ENCODE measurements at places on chromosomes 5 and 9. TPM values are rescaled to one million over a fixed set of nuclear protein-coding genes. Genes with fewer than 3 reads are reported as not detected.

SPATA31E1 gene
- not detected for total RNA-seq

PLCXD3 gene
- total RNA-seq: 13.0 TPM

COL5A1 gene
- total RNA-seq: 171 TPM

VCAN gene
- total RNA-seq: 1,493 TPM

DNA sequence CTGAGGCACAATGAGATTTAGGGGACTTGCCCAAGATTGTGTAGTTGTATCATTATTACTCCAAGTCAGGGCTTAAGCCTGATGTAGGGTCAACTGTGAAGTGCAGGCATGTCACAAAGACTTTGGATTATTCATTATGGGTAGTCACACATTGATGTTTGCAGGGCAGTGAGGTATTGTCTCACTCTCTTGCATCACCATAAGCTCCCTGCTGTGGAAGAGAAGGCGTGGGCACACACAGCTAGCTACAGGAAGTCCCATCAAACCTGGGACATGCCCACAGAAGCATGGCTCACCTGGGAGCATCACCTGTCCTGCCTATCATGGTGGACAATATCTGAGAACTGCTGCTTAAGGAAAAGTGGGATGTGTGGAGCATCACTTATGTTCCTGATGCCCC lies 42.1 kb downstream of the TMOD1 start:
- DNase-seq: no peak

DNA sequence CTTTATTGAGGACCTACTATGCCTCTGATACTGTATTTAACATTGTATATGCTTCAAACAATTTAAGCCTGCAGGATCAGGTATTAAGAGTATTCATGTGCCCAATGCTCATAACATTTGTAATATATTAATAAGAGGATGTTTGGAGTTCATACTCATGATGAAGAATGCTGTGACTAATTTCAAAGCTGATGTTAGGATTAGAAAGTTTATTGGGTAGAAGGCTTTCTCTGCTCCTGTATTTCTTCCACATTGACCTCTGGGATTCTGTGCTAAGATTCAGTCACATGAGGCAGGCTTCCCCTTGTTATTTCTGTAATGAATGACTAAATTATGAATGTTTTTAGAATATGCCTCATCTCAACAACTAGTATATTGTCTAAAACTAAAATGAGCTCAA lies 456.4 kb downstream of the NFIB start:
- peak; percentile 57 for DNase-seq

- DNase-seq: no peak
These were observed 806.5 kb downstream of the TLR4 start for GRCh38 chr9:118510711-118511110.

GRCh38 chr5:152649609-152650008 lies 244.5 kb upstream of the NMUR2 start:
- DNase-seq: no peak

Measured in fibroblast of the aortic adventitia (primary cell).